Liver (tissue), 10 donors: ENCODE measurements at places on chromosomes 7 and 10.

DNA sequence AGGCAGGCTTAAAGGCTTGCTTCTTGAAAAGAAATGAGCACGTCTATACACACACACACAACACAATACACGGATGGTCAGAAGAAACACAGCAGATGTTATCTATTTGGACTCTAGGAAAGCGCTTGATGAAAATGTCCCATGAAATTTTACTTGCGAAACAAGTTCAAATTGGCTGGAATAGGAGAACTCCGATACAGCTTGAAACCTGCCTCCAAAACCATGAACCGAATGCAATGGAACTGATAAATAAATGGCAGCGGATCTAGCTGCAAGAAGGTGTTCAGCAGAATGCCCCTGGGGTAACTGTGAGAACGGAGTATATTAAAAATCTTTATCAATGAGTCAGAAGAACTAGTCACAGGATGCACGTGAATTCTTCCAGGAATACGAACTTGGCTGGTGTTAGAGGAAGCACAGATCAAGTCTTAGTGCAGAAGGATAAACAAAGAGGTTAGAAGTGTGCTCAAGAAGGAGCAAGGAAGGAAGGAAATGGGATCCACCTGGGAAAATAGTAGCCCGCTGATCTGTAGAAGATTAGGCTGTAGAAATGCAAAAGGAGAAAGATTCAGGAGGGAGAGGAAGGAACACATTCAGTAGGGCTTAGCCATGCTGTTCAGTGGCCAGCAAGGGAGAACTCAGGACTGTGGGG lies 142.0 kb upstream of the PRKCQ start:
- DNase-seq, result no peak

DNA sequence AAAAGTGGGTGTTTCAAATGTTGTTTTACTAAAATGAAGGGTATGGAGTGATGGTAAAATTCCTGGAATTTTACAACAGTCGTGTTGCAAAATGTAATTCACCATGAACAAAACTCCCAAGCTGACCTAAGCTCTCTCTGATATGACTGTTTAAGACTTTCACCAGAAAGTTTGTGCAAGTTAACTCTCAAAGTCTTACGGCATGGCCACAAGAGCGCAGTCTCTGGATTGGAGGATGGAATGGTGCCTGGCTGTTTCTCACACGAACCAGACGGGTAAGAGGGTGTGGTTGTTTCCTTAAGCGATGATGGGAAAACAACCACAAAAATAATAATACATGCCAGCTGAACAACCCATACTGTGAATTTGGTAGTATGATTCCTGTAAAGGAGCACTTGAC lies 662.5 kb downstream of the KCNMA1 start:
- DNase-seq, result no peak

GRCh38 chr7:81676813-81677212 lies 93.0 kb downstream of the HGF start:
- no peak for DNase-seq

DNA sequence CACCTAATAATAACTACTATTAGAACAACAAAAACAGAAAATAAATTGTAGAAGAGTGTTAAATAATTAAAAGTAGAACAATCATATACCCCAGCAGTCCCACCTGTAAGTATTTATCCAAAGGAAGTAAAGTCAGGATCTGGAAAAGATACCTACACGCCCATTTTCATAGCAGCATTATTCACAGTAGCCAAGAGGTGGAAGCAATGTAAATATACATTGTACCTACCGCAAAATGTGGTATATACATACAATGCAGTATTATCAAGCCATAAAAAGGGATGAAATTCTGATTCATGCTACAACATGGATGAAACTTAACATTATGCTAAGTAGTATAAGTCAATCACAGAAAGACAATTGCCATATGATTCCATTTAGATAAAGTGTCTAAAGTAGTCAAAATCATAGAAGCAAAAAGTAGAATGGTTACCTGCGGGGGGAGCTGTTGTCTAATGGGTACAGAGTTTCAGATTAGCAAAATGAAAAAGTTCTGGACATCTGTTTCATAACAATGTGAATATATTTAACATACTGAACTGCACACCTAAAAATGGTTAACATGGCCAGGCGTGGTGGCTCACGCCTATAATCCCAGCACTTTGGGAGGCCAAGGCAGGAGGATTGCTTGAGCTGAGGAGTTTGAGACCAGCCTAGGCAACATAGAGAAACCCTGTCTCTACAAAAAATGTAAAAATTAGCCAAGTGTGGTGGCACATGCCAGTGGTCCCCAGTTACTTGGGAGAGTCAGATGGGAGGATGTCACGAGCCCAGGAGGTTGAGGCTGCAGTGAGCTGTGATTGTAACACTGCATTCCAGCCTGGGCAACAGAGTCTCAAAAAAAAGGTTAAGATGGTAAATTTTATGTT lies 6.0 kb upstream of the TMED4 start:
- DNase-seq, result peak; percentile 54

DNA sequence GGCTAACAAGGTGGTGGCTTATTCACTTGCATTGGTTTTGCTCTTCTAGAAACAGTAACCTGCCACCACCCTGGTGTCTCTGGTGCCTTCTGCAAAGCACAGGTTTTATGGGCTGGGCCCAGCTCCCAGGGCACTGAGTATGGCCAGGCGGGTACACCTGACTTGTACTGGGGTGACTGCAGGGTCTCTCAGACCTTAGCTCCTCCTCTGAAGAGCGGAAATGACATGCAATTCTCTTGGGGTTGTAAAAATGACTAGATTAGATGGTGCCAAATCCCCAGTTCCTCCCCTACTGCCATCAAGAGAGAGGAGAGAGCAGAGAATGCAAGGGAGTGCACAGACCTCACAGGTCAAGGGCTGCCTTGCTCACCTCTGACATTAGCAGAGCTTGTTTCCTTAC lies 14.7 kb downstream of the ESYT2 start:
- no peak for DNase-seq

- no peak for DNase-seq
Observed at GRCh38 chr7:132234711-132235110, 341.6 kb downstream of the PLXNA4 start.

DNA sequence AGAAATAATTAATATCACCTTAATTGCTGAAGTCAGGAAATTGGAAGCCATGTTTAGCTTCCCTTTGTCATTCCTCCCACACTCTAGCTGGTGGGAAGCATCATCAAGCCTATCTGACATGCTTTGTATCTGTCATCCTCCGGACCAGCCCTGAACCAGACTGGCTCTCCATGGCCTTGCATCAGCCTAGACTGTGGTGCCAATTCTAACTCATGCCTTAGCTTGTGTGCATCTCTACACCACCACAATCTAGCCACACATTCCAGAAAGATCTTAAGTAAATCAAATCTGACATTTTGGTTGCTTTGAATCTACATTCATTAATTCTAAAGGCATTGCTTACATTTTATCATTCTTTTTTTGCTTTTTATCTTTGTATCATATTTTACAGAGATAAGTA lies 196.4 kb upstream of the VSTM2A start:
- no peak for DNase-seq

DNA sequence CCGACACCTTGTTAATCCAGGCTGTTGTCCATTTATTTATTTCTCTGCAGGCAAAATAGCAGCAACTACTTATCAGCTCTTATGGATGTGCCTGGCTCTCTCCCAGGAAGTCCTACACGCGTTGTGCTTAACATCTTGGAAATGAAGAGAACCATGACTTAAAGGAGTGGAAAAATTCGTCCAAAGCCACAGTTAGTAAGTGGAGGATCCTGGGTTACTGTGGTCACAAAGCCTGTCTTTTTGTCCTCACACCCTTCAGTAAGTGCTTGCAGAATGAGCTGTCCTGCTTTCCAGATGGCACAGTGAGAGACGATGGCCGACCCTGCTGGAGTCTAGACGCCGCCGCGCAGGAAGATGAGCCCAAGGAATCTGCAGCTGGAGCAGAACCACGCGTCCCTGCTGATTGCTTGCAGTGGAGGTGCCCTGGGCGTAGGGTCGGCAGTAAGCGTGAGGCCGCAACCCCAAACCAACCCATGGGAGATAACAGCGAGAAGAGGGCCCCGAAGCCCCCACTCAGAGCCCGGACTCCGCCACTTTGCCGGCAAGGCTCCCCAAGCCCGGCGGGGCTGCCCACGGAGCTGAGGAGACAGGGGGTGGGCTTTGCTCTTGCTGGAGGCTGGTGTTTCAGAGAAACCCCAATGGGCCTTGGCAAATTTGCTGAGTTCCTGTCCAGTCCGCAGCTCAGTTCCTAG lies 178.6 kb downstream of the CXCL12 start:
- DNase-seq, result no peak

- no peak for DNase-seq
Observed at GRCh38 chr7:106063024-106063423, 49.1 kb downstream of the SYPL1 start.

GRCh38 chr10:125141860-125142484 lies 18.4 kb downstream of the CTBP2 start:
- no peak for DNase-seq
